CD8-positive, alpha-beta T cell (primary cell): ENCODE measurements at places on chromosomes 16 and 17.
A peak's percentile ranks its signal among the peaks of the same experiment; 100 is the strongest.

- no peak for DNase-seq
Measured at GRCh38 chr17:28763137-28763799, 19.5 kb downstream of the TRAF4 start.

- no peak for DNase-seq
Measured at GRCh38 chr16:17362946-17363345, 107.8 kb downstream of the XYLT1 start.

GRCh38 chr17:81391936-81392908, 3.0 kb upstream of the BAHCC1 start:
- DNase-seq = no peak

DNA sequence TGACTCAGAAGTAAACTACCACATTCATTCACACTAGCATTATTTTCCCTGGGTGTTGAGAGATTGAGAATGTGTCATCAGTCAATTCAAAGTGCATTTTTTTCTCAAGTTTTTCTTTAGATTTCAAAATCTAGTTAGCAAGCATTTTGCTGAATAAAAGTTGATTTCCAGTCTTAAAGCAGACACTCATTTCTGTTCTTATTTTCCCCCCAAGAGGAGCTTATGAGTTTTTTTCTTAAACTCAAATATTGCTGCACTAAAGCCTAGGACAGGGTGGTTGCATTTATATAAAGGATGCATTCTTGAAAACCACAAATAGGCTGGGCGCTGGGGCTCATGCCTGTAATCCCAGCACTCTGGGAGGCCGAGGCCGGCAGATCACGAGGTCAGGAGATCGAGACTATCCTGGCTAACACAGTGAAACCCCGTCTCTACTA, 15.3 kb downstream of the CDH3 start:
- no peak for DNase-seq

DNA sequence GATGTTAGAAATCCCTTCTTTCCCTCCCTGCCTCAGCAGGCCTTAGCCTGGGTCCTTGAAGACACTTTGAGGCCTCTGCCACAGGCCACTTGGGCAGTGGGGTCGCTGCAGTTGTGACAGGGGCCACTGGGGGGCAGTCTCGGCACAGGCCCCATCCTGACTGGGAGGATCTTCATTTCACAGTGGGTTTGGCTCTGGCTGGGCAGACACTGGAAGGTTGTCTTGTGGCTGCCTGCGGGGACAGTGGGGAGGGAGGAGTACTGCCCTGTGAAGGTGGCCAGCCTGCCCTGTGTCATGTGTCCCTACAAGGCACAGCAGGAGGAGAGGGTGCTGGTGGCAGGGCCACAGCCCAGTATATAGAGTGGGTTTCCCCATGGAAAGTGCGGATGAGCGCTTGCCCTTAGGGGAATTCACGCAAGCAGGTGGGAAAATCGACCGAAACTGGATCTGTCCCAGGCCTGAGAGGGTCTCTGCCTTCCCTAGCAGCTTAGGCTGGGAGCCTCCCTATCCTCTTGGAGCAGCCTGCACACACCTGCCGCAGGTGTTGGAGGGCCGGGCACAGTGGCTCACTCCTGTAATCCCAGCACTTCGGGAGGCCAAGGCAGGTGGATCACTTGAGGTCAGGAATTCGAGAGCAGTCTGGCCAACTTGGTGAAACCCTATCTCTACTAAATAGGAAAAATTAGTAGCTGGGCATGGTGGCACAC, 28.8 kb downstream of the GINS2 start:
- DNase-seq = peak; percentile 64

GRCh38 chr17:67469208-67469980, 92.3 kb downstream of the PITPNC1 start:
- no peak for DNase-seq

- no peak for DNase-seq
Measured at GRCh38 chr16:17303101-17303500, 167.7 kb downstream of the XYLT1 start.

DNA sequence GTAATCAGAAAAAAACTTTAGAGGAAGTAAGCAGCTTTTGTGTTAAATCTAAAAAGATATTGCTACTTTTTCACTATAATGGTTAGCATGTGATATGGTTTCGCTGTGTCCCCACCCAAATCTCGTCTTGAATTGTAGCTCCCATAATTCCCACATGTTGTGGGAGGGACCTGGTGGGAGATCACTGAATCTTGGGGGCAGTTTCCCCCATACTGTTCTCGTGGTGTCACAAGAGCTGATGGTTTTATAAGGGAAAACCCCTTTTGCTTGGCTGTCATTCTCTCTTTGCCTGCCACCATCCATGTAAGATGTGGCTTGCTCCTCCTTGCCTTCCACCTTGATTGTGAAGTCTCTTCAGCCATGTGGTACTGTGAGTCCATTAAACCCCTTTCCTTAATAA, 117.1 kb downstream of the KCNJ2 start:
- DNase-seq = no peak

- DNase-seq = no peak
Measured at GRCh38 chr17:47622180-47622549, 27.6 kb upstream of the KPNB1 start.

DNA sequence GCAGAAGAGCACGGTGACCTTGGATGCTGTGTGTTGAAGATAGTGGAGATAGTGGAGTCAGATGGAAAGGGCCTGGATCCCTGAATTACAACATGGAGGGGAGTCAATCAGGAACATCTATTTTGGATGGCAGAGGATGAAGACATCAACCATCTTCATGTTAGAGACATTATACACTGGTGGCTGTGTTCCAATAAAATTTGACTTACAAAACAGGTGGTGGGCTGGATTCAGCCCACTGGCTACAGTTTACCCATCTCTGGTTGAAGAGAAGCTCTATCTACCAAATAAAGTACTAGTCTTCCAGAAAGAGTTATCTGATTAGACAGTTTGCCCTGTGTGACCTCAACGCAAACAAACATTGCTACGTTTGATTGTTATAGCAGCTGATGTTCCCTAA, 247.2 kb downstream of the XYLT1 start:
- DNase-seq = no peak

DNA sequence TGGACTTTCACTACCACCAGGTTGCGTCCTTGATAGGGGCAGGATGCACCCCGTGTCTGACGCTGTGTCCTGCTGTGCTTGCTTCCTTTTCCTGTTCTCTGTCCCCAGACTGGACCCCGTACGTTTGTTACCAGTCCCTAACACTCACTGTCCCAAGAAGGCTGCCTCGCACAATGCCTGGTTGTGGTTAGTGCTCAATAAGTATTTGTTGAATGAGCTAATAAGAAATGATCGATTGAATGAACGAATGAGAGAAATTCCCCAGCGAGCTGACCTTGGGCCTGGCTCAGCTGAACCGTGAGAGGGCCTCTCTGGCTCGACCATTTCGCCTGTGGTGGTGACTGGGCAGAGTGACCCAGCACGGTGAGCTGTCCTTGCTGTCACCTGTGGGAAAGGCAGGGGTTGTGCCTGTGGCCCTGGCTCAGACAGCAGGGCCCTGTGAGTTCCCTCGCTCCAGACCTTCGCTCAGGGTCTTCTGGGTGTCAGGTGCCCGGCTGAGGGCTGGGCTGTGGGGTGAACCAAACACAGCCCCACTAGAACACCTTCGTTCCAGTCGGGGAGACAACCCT, 20.9 kb downstream of the CMIP start:
- DNase-seq = no peak

DNA sequence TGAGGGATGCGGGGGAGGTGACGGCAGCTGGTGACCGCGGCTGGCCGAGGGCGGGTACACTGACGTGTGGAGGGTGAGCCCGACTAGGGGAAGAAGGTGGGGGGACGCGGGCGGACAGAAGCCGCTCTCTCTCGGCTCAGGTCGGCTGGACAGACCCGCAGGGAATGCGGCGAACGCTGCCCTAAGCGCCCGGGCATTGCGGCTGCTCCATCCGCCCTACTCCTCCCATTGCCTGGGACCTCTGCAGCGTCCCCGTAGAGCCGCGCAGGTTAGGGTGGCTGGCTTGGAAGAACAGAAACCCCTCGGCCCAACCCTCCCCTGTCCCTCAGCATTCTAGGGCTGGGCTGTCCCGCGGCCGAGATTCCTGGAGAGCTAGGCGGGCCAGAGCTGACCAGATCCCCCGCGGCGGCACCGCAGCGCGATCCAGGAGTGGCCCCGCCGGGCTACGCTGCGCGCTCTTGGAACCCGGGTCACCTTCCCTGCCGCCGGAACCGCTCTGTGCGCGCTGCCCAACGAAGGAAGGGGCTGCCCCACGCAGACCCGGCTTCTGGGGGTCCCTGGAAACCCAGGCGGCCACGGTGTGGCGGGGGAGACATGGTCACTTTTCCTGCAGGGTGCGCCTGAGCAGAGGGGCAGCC, 3.0 kb downstream of the DLX4 start:
- DNase-seq = no peak

GRCh38 chr16:18839555-18839954, 38.2 kb upstream of the ARL6IP1 start:
- no peak for DNase-seq

- no peak for DNase-seq
Measured at GRCh38 chr17:7508145-7508544, 24.0 kb downstream of the POLR2A start.

DNA sequence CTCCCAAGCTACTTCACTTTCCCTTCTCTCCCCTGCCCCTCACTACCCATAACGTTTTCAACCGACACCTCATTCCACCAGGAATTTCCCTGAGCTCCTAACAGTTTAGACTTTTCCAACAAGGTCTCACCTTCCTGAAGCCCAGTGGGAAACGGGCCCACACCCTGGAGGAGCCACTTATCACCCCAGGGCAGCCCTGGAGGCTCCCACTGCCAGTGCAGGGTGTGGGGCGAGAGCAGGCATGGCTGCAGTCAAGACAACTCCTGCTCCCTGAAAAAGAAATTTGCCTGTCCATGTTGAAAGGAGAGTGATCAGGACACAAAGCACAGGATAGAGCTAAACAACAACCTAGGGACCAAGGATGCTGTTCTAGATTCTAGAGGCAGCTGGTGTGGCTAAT, 1.7 kb upstream of the CCNF start:
- DNase-seq = no peak

- no peak for DNase-seq
Measured at GRCh38 chr17:34235389-34236028, 19.6 kb upstream of the CCL2 start.

- DNase-seq = no peak
Measured at GRCh38 chr16:65698791-65699321, 577.0 kb upstream of the CDH11 start.

- no peak for DNase-seq
Measured at GRCh38 chr16:73151941-73152340, 104.0 kb upstream of the ZFHX3 start.

- DNase-seq = no peak
Measured at GRCh38 chr16:20865420-20866131, 34.6 kb downstream of the DCUN1D3 start.

DNA sequence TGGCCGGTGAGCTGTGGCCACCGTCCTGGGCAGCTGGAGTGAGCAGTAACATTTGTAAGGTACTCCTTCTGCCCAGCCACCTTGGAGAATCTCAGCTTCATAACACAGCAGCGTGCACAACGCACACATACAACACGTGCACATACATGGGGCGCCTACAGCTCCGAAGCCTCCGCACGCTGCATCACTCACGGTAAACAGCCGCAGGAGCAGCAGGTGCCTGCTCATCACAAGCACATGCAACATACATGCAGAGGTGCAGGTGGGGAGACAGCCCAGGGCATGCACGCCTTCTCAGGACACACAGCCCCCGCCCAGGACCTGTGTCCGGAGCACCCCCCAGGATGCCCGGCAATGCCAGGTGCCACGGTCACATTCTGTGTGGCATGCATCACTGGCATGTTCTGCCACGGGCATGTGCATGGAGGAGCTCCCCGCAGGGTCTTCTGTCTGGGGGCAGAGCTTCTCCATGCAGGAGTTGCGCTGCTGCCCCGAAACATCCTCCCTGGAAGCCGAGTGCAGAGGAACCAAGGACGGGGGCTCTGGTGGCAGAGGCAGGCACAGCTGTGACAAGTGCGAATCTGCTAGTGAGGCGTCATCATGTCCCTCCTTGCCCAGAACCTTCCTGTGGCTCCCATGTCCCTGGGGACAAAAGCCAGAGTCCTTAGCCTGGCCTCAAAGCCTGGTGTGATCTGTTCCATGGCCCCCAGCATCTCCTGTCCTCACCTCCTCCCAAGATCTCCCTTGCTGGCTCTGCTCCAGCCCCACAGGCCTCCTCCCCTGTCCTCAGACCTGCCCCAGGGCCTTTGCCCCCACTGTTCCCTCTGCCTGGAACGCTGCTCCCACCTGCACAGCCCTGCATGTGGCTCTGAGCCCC, 184.0 kb upstream of the GSE1 start:
- DNase-seq = no peak

- no peak for DNase-seq
Measured at GRCh38 chr17:17766077-17766743, 70.6 kb downstream of the SREBF1 start.

- DNase-seq = no peak
Measured at GRCh38 chr16:58500430-58501241, 693 bp downstream of the NDRG4 start.

DNA sequence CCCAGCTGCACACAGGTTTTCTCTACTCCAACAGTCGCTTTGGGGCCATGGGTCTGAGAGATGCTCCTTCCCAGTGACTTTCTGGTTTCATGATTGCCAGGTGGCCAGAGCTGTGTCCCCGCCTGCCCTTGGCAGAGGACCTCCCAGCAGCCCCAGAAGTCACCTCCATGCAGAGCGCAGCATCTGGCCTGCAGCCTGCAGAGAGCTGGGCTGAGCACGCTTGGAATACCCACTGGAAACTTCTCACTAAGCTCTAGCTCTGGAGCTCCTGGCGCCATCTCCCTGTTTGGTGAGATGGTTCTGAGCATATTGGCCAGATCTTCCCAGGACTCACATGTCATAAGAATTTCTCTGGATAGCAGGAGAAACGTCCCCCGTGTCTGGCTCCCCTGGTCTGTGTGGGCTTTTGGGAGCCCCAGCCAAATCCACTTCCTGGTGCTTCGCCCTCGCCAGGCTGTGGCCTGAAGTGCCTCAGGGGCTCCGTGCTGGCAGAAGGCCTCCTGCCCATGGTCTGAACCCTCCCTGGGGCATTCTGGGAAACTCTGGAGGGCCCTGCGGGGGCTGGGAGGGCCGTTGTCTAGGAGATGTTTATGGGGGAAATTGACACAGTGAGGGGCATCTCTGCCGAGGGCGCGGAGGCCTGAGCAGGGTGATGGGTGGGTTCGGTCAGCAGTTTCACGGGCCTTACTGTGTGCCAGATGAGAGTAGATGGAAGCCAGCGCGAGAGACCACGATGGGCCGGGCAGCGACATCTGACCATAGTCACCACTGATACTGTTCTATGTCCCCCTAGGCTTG, 73.2 kb upstream of the CIBAR2 start:
- DNase-seq = no peak

- DNase-seq = no peak
Measured at GRCh38 chr17:76987486-76988093, 119.4 kb downstream of the MGAT5B start.

GRCh38 chr16:62190426-62190825, 154.2 kb upstream of the CDH8 start:
- DNase-seq = no peak

GRCh38 chr17:73064084-73064938, 28.2 kb downstream of the SLC39A11 start:
- DNase-seq = no peak

- DNase-seq = no peak
Measured at GRCh38 chr17:80877729-80878303, 113.8 kb upstream of the CHMP6 start.
